Activated T-helper 1 cell treated with Interleukin-2 at 50 U/mL for 16 hours (primary cell): ENCODE measurements at places on chromosomes 6 and 20.

GRCh38 chr6:160919723-160920440 is 71.7 kb upstream of the MAP3K4 start:
- no peak for DNase-seq

DNA sequence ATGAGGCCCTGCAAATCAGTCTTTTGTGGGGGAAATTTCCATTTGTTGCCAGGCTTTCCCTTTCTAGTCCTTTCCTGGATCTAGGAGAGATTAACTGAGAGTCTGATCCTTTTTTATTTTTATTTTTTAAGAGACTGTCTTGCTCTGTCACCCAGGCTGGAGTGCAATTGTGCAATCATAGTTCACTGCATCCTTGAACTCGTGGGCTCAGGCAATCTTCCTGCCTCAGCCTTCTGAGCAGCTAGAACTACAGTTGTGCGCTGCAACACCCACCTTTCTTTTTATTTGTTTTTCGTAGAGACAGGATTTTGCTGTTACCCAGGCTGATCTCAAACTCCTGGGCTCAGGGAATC is 22.9 kb downstream of the OR2B2 start:
- DNase-seq: no peak

- DNase-seq: no peak
Measured at GRCh38 chr6:125312950-125313349, 11.2 kb upstream of the HDDC2 start.

DNA sequence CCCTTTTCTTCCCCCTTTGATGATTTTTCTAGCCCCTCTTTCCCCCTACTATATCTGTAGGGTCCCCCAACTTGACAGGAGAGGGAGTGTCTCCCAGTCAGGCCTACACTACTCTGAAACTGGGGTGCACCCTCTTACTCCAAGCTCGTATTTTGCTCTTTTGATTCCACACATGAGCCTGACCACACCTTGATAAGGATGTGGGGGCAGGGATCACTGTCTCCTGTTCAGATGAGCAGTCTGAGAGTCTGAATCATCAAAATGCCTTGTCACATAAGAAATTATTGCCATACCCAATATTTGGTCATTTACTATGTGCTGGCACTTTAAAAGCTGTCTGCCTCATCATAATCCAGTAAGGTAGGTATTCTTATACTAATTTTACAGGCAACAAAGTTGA is 15.9 kb downstream of the PNPLA1 start:
- DNase-seq: no peak

GRCh38 chr20:45105317-45105716 is 4.4 kb upstream of the KCNS1 start:
- no peak for DNase-seq

DNA sequence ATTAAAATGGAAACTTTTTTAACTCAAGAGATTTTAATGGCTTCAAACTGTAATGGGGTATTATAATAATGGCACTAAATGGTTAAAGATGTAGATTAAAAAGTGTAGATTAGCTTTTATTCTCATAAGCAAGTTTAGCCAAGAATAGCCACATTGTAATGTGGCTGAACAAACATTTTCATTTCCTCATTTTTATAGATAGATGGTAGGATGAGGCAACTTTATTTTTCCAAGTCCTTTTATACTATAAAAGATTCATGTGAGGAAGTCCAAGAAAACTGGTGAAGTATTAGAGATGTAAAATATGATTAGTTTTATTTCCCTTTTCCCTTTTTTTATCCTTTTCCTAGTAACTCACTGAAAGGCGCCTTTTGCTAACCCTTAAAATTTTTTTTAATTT is 88.8 kb downstream of the ATRN start:
- no peak for DNase-seq

DNA sequence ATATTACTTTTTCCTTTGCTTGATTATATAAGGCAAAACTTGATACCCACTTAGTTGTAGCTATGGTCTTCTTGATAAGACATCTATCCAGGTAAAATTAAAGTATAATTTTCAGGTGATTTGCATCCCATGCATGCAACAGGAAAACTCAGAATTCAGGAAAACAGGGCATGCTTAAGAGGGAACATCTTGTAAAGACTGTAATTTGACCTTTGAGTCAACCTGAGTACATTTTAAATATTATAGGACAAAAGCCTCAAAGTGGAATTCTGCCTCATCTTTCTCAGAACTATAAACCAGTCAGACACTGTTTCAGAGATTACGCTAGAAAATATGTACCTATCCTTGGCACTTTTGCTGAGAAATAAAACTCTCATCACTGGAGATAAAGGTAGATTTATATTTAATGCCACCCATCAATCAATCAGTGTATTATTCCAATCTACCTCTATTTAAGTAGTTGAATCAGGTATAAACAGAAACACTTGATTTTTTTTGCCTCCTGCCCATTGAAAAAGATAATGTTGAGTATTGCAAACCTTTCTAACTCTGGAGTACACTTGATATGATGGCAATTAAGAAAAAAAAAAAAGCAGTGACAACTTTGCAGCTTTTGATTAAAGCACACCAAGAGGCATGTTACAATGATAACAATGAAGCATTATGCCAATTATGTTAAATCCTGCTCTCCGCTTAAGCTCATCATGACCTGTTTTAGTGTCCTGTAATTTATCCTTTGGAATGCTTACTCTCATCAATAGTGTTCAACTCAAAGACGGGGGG is 2.8 kb downstream of the CITED2 start:
- no peak for DNase-seq

DNA sequence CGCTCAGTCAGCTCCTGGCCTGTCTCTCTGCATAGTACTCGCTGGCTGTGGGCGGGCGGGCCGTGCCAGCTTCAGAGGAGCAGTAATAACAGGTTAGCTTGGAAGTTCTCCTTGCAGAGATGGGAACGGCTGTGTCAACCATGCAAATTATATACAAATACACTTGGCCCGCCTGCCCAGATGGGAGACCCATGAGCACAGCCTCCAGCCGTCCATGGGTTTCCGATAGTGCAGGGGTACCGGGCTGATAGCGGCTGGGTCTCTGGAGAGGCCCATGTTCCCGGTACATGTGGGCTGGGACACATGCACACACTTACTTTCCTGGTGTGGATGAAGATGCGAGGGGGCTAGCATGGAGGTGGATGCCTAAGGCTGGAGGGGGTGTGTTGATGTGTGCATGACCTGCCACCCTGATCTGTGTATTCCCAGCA is 12.8 kb upstream of the ZNF831 start:
- DNase-seq: no peak

GRCh38 chr6:90186637-90187371 is 109.8 kb downstream of the BACH2 start:
- no peak for DNase-seq

- DNase-seq: no peak
Measured at GRCh38 chr20:17897566-17898307, 70.9 kb downstream of the SNX5 start.

DNA sequence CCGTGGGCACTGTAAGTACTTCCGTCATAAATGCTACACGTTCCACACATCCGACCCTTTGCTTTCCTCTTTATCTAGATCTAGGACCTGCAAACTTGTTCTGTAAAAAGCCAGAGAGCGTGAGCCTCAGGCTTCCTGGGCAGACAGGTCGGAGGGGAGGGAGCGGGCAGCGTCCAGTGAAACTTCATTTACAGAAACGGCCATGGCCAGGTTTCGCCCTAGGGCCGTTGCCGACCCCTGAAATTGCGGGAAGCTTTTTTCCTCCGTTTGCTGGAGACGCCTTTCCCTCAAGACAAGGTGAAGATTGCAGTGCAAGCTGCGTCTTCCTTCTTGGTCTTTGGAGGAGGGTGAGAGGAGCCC is 155.4 kb downstream of the DLL1 start:
- no peak for DNase-seq

- no peak for DNase-seq
Measured at GRCh38 chr20:59077705-59078104, 35.1 kb upstream of the PRELID3B start.

DNA sequence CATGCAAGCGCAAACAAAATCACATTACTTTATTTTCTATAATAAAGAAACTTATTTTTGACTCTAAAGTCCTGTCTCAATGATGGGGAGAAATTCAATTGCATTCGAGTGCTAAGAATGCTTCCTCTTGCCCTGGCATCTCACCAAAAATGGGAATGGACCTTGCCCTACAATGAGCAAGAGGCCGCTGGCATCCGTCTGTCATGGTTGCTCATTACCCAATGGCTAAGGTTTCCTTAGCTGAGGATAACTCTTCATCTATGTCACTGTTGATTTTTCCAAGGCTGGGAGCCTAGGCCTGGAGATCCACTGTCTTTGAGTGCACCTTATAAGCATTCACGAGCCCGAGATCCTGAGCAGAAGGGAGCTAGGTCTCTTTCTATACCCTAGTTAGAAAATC is 471.3 kb upstream of the NRSN1 start:
- DNase-seq: no peak

GRCh38 chr6:153024709-153025017 is 22.2 kb upstream of the MTRF1L start:
- DNase-seq: no peak

DNA sequence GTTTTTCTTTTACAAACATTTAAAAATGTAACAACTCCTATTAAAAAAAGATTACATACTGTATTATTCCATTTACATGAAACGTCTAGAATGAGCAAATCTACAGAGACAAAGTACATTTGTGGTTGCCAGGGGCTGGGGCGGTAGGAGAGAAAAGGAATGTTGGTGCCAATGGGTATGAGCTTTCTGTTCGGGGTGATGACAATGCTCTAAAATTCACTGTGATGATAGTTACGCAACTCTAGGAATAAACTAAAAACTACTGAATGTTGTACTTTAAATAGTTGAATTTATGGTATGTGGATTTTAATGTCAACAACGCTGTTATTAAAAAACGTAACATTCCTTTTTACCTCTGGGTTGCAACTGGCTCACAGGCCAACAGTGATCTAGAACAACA is 211.1 kb downstream of the GMDS start:
- DNase-seq: no peak

GRCh38 chr20:1302685-1303541 is 26.0 kb downstream of the SDCBP2 start:
- DNase-seq: no peak

DNA sequence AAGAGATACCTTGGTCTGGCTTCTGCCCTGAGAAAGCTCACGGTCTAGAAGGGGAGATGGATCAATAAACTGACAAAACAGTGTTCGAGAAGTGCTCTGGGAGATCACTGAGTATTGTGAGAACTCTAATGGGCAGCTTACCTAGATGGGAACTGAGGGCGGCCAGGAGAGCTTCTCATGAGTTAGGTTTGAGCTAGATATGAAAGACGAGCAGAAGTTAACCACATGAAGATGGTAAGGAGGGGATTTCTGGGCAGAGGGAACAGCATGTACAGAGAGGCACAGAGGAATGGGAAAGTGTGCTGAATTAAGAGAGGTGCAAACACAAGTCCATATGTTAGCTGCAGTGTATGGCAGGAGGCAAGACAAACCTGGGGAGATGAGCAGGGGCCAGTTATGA is 11.9 kb downstream of the ZFAND3 start:
- DNase-seq: no peak

DNA sequence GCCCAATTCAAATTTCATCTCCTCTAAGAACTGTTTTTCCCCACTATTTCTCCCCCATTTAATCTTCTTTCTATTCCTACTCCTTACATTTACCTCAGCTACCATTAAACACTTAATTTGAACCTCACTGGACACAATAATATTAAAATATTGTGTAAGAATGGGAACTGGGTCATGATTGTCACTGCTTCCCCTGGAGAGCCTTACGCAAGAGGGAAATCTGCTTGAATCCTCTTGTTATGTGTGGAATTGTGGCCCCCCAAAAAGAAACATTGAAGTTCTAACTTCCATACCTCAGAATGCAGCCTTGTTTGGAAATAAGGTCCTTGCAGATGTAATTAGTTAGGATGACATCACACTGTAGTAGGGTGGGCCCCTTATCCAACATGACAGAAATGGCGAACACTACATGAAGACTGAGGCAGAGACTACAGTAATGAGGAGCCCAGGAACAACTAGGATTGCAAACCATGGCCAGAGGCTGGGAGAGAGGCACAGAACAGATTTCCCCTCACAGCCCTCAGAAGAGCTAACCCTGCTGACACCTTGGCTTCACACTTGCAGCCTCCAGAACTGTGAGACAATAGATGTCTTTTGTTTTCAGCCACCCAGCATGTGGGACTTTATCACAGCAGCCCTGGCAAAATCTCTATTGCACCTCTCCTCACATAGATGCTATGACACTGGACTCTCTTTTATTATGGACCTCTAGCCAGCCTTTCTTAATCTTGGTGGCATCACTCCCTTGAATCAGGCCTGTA is 29.9 kb downstream of the HIVEP2 start:
- no peak for DNase-seq

DNA sequence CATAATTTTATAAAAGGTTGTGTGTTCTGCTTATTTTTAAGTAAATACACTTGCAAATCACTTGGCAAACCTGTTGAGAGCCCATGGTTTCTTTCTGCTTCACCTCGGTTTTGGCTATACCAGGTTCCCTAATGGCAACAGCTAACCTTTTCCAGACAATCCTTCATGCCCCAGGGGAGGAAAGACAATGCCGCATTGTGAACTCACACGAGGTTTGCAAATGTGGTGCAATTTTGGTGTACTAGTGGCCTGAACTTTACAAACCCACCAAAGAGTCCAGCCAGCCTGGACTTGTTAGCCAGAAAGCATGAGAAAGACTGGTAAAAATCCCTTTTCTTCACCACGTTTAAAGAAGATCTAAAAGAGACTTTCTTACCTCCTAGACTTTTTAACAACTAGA is 84.8 kb upstream of the SOX4 start:
- no peak for DNase-seq

GRCh38 chr20:62466806-62467537 is 8.8 kb downstream of the GATA5 start:
- DNase-seq: no peak

DNA sequence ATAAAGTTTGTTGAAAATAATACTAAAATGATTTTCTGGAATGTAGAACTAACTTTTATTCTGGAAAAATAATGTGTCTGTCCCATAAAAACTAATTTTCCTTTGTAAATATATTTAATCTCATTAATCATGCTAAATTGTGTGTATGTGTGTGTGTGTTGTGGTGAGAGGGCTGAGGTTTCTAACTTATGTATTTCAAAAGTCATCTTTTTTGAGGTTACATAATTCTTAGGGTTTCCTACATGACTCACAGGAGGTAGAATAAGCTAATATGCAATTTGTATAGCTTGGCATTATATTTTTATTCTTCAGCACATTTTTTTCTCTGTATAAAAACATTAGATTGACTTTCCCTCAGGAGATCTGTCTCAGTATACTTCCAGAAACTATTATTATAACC is 64.1 kb upstream of the CLVS2 start:
- no peak for DNase-seq

DNA sequence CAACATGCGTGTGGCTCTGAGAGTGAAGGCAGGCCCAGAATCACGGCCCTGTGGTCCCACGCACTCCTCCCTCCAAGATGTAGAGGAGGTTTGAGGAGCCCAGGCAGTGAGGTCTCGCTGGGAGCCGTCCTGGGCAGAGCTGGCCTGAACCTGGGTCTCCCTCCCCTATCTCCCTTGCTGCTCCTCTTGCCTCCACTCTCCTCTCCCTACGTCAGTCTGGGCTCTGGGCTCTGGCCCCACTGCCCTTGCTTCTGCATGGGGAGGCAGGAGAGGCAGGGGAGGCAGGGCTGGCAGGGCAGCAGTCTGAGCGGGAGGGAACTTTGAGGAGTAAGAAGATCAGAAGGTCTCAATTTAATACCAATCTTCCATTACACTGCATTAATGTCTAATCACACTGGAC is 375.1 kb downstream of the ZFAND3 start:
- DNase-seq: no peak

- no peak for DNase-seq
Measured at GRCh38 chr20:57676589-57677583, 32.9 kb downstream of the PMEPA1 start.
